ENCODE measurements at places on chromosomes 4 and X. TPM values are rescaled to one million over a fixed set of nuclear protein-coding genes. Genes with fewer than 3 reads are reported as not detected.

GRCh38 chr4:107736924-107737448 is 17.0 kb upstream of the PAPSS1 start:
- peak; percentile 56 for DNase-seq

DNA sequence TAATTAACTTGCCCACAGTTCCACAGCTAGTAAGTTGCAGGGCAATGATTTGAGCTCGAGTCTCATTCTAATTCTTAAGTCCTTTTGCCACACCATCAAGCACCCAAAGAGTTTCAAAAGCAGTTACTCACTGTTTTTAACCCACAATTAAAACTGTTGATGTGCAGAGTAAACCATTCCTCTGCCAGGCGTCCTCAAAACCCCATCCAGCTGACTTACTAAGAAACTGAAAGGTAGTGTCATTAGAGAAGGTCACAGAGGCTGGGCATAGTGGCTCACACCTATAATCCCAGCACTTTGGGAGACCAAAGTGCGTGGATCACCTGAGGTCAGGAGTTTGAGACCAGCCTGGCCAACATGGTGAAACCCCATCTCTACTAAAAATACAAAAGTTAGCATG is 121.7 kb downstream of the CHIC2 start:
- DNase-seq: no peak

- DNase-seq: no peak
Measured at GRCh38 chr4:574346-575161, 1.5 kb downstream of the TMEM271 start.

GRCh38 chr4:113603911-113604310 is 157.6 kb downstream of the CAMK2D start:
- DNase-seq: no peak

DNA sequence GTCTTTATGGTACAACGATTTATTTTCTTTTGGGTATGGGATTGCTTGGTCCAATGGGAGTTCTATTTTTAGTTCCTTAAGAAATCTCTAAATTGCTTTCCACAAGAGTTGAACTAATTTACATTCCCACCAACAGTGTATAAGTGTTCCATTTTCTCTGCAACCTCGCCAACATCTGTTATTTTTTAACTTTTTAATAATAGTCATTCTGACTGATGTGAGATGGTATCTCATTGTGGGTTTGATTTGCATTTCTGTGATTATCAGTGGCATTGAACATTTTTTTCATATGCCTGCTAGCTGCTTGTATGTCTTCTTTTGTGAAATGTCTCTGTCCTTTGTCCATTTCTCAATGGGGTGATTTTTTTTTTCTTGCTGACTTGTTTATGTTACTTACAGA is 42.8 kb downstream of the UCHL1 start:
- DNase-seq: no peak

DNA sequence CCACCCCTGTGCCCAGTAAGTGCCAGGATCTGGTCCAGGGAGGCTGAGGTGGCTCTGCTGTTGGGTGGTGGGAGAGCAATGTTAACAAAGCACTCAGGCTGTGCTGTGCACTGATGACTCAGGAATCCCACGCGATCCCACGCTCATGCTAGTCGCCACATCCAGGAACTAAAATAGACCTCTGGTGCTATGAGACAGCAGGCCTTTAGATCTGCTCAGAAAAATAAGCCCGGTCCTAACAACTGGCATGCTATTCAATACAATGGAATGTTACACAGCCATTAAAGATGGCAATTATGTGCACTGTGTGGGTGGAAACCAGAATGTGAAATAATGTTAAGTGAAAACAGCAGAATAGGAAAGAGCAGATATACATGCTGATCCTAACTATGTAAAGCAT is 26.0 kb downstream of the ARL13A start:
- peak; percentile 89 for DNase-seq

DNA sequence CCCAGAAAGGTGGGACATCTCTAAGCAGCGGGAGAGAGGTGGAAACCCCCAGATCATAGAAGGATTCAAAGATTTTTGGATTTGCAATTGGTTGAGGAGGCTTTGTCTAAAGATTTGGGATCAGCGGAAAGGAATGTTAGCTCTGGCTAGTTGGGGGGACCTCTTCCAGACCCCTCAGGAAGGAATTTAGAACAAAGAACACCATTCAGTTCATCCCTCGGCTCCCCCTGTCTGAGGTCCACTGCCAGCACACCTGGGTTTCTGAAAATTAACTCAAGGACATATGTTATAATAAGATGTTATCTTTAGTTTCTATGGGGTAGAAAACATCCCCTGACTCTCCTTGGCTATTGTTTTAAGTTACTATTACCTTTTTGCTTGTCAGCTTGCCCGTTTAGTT is 163.6 kb downstream of the CEP135 start:
- no peak for DNase-seq

DNA sequence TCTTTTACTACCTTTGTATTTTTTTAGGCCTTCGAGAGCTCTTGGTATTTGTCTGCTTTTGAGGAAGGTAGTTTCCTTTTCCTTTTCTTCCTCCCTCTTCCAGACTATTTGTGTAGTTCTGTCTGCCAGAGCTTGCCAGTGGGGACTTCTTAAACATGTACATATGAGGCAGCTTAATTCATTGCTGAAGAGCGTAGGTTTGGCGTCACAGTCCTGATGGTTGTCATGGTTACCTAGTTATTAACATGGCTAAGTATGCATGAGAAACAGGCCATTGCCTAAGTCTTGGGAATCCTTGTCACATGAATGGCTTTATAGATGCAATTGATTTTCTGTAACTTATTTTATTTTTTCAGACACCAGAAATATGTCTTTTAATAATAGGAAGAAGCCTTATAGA is 48.5 kb upstream of the ARMCX2 start:
- DNase-seq: no peak

- DNase-seq: no peak
Measured at GRCh38 chr4:8876982-8877779, 5.5 kb upstream of the HMX1 start.

- DNase-seq: no peak
Measured at GRCh38 chr4:109154424-109154823, 148.0 kb downstream of the COL25A1 start.

GRCh38 chr4:114052227-114052626 is 72.8 kb upstream of the ARSJ start:
- DNase-seq: no peak

- DNase-seq: peak; percentile 14
Measured at GRCh38 chr4:30671926-30672448, 48.2 kb upstream of the PCDH7 start.

GRCh38 chrX:49695276-49696180 is at the start of gene PAGE1:
Gene PAGE1, minus strand, starts transcription at chrX:49695984. Its CDS starts 1,214 bp downstream, at chrX:49694770.
- no peak for DNase-seq

DNA sequence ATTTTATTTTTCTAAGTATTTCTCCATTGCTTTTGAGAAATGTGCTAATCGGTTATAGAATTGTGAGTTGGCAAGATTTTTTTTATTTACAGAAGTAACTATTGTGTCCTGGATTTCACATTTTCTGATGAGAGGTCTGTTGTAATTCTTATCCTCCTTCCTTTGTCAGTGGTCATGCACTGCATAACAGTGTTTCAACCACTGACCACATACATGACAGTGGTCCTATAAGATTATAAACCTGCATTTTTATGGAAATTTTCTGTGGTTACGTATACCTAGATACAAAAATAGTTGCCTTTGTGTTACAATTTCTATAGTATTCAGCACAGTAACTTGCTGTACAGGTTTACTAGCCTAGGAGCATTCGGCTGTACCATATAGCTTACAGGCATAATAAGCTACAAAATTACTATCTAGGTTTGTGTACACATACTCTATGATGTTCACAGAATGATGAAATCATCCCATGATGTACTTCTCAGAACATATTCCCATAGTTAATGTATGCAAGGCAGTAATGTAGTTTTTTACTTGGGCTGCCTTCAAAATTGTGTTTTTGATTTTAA is 47.8 kb downstream of the APELA start:
- no peak for DNase-seq

GRCh38 chrX:9790866-9791265 is 4.6 kb downstream of the SHROOM2 start:
- DNase-seq: no peak

GRCh38 chr4:10736895-10737294 is 52.3 kb upstream of the CLNK start:
- no peak for DNase-seq

DNA sequence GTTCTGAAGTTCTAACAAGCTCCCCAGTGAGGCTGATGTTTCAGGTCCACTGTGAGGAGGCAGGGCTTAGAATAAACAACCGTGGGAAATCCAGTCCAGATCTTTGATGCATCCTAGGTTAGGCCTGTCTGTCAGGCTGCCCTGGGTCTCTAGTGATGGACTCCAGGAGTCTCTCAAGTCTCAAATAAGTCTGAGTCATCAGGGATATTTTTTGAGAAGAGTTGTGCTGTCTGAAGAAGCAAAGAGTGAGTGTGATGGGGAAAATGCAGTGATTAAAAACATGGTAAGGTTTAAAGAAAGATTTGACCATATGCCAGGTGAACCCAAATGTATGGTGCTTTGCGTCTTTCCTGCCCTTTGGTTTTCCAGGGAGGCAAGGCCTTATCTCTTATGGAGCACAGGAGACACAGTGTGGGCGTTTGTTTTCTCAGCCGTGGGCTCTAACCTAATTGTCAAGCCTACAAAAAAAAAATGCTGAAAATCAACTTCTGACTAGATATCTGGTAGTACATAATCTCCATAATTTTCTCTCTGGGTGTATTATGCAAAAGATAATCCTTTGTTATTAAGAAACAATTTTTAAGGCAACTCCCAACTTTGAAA is 100.7 kb downstream of the PTTG2 start:
- peak; percentile 46 for DNase-seq

DNA sequence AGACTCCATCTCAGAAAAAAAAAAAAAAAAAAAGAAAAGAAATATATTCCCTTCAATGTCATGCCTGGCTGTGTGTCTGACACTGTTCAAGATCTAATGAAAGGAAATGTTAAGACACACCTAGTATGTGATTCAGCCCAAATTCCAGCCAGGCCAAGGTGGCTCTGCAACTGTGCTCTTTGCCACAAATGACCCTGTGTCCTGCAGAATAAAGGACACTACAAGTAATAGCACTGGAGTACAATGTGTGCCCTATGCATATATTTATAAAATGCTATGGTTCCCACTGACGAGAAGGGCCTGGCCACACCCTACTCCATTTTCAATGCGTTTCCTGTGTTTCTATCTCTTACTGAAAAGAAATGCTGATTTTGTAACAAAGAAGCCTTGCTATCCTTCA is 98.0 kb upstream of the SORBS2 start:
- no peak for DNase-seq

- peak; percentile 43 for DNase-seq
Measured at GRCh38 chrX:11367609-11368430, 74.6 kb downstream of the AMELX start.

GRCh38 chr4:137558951-137559350 is 26.7 kb upstream of the PCDH18 start:
- peak; percentile 16 for DNase-seq

DNA sequence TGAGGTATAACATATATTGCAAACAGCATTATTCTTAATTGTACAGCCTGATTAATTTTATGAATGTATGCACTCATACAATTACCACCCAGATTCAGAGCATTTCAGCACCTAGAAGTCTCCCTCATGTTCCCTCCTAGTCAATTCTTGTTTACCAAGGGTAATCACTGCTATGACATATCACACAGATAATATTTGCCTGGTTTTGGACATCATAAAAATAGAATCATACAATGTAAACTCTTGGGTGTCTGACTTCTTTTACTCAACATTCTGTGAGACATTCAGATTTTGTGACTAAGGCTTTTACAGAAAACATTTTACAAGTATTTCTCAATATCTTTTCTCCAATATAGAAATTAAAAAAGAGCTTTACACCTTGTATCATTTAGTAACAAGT is 66.9 kb downstream of the PTPN13 start:
- DNase-seq: no peak

- no peak for DNase-seq
Measured at GRCh38 chrX:9693307-9694001, 72.2 kb downstream of the GPR143 start.

GRCh38 chr4:15331930-15332329 is 95.9 kb upstream of the C1QTNF7 start:
- DNase-seq: no peak

- DNase-seq: no peak
Measured at GRCh38 chrX:119942831-119943184, 743 bp downstream of the NKAP start.

Gene ZCCHC4
- total RNA-seq: 11.9 TPM

Gene RFC1
- total RNA-seq: 42.7 TPM

Gene NLGN4X
- total RNA-seq: under 0.01 TPM

Gene IGFBP7
- total RNA-seq: 436 TPM

Gene EFHC2
- total RNA-seq: not detected

Gene PLK4
- 32.5 TPM for total RNA-seq

Gene C1QTNF7
- total RNA-seq: not detected

Gene BLTP1
- total RNA-seq: 21.3 TPM

Gene TCEAL2
- not detected for total RNA-seq

Gene RNF150
- total RNA-seq: 0.68 TPM

Gene DNAAF6
- not detected for total RNA-seq

Gene KCND1
- total RNA-seq: 0.59 TPM
